GM12878 (cell line): ENCODE measurements at places on chromosomes 6 and 20. TPM values are rescaled to one million over a fixed set of nuclear protein-coding genes. Genes with fewer than 3 reads are reported as not detected.

GRCh38 chr6:166543603-166544295 lies 42.7 kb downstream of the RAMACL start:
- H3K4me3 ChIP-seq = no peak overlapping the region
- peaks cover 16% of the 10 kb centered on the region for H3K4me1 ChIP-seq
- H3K36me3 ChIP-seq = no peaks in the 10 kb centered on the region
- no peaks in the 10 kb centered on the region for H3K27me3 ChIP-seq

DNA sequence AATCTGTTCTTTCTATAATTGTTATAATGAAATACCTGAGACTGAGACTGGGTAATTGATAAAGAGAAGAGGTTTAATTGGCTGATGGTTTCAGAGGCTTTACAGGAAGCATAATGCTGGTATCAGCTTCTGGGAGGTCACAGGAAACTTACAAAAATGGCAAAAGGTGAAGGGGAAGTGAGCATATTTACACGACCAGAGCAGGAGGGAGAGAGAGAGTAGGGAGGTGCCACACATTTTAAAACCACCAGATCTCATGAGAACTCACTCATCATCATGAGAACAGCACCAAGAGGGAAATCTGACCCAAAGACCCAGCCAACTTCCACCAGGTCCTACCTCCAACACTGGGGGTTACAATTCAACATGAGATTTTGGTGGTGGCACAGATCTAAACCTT lies 2.6 kb upstream of the SIRPB1 start:
- H3K27ac ChIP-seq = no peak overlapping the region
- DNase-seq = no peak
- no peak overlapping the region for H3K4me3 ChIP-seq
- H3K27me3 ChIP-seq = no peaks in the 10 kb centered on the region

DNA sequence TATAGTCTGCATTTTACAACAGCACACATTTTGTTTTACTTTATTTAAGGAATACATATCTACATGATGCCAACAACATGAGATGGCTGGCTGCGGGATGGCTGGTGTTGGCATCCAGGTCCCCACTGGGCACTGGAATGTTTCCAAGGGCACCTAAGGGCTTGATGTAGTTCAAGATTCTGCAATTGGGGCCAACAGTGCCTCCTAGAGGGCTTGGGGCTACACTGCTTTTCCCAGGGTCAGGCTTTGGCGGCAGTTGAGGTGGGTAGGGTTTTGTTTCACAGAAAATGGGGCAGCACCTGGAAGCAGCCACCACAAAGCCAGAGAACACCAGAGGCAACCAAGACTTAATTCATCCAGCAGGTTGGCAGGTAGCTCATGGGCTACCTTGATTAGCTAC lies 202.2 kb upstream of the PRND start:
- no peak for DNase-seq
- no peak overlapping the region for H3K4me3 ChIP-seq
- no peak overlapping the region for H3K27ac ChIP-seq
- H3K27me3 ChIP-seq = no peaks in the 10 kb centered on the region
- H3K36me3 ChIP-seq = no peaks in the 10 kb centered on the region

Gene BIRC7
- polyA plus RNA-seq = not detected in 2 replicates

- H3K27ac ChIP-seq = no peak overlapping the region
- no peaks in the 10 kb centered on the region for H3K4me1 ChIP-seq
- no peaks in the 10 kb centered on the region for H3K27me3 ChIP-seq
- DNase-seq = no peak
Observed at GRCh38 chr6:124355146-124355545, 551.5 kb downstream of the NKAIN2 start.

Gene BPI
- not detected in 2 replicates for polyA plus RNA-seq

Gene NKX2-2
- not detected in 2 replicates for polyA plus RNA-seq

Gene GPR31
- not detected in 2 replicates for polyA plus RNA-seq

- H3K27ac ChIP-seq = no peak overlapping the region
- DNase-seq = no peak
- H3K27me3 ChIP-seq = no peaks in the 10 kb centered on the region; the same call in none of the 2 replicates
- no peaks in the 10 kb centered on the region for H3K36me3 ChIP-seq
- H3K4me3 ChIP-seq = no peak overlapping the region
- H3K4me1 ChIP-seq = no peaks in the 10 kb centered on the region
Observed at GRCh38 chr6:45896783-45897441, 118.7 kb downstream of the CLIC5 start.

Gene TNF
- polyA plus RNA-seq = 53.5 and 54.6 TPM in 2 replicates

Gene NFS1
- polyA plus RNA-seq = 41.1 and 41.2 TPM in 2 replicates

GRCh38 chr6:73285674-73286283 lies 22.8 kb upstream of the KHDC1 start:
- no peak for DNase-seq
- H3K36me3 ChIP-seq = no peaks in the 10 kb centered on the region
- H3K27ac ChIP-seq = no peak overlapping the region
- no peak overlapping the region for H3K4me3 ChIP-seq
- H3K4me1 ChIP-seq = no peaks in the 10 kb centered on the region; the same call in 1 of the 2 replicates
- no peaks in the 10 kb centered on the region for H3K27me3 ChIP-seq

GRCh38 chr20:16049529-16050093 lies 523.6 kb downstream of the KIF16B start:
- H3K36me3 ChIP-seq = no peaks in the 10 kb centered on the region
- DNase-seq = no peak
- no peaks in the 10 kb centered on the region for H3K4me1 ChIP-seq

- H3K36me3 ChIP-seq = no peaks in the 10 kb centered on the region
- DNase-seq = no peak
- H3K27ac ChIP-seq = no peak overlapping the region
- no peaks in the 10 kb centered on the region for H3K4me1 ChIP-seq
Observed at GRCh38 chr6:54913211-54913610, 66.6 kb downstream of the FAM83B start.

- peaks cover 4% of the 10 kb centered on the region for H3K36me3 ChIP-seq
- H3K4me1 ChIP-seq = no peaks in the 10 kb centered on the region; the same call in 1 of the 2 replicates
- no peak for DNase-seq
- H3K4me3 ChIP-seq = no peak overlapping the region
- H3K27ac ChIP-seq = no peak overlapping the region
Observed at GRCh38 chr6:43435682-43436437, 8.5 kb downstream of the ABCC10 start.

Gene BPIFB3
- not detected in 2 replicates for polyA plus RNA-seq

Gene PFDN6
- 27.5 and 27.7 TPM in 2 replicates for polyA plus RNA-seq

Gene TCF21
- polyA plus RNA-seq = not detected in 2 replicates

GRCh38 chr6:157107915-157108651 lies 215.2 kb downstream of the TMEM242 start:
- H3K36me3 ChIP-seq = no peaks in the 10 kb centered on the region; the same call in 1 of the 2 replicates
- no peak overlapping the region for H3K4me3 ChIP-seq
- H3K27me3 ChIP-seq = no peaks in the 10 kb centered on the region

Gene TRIM27
- polyA plus RNA-seq = 57.5 and 59.1 TPM in 2 replicates

DNA sequence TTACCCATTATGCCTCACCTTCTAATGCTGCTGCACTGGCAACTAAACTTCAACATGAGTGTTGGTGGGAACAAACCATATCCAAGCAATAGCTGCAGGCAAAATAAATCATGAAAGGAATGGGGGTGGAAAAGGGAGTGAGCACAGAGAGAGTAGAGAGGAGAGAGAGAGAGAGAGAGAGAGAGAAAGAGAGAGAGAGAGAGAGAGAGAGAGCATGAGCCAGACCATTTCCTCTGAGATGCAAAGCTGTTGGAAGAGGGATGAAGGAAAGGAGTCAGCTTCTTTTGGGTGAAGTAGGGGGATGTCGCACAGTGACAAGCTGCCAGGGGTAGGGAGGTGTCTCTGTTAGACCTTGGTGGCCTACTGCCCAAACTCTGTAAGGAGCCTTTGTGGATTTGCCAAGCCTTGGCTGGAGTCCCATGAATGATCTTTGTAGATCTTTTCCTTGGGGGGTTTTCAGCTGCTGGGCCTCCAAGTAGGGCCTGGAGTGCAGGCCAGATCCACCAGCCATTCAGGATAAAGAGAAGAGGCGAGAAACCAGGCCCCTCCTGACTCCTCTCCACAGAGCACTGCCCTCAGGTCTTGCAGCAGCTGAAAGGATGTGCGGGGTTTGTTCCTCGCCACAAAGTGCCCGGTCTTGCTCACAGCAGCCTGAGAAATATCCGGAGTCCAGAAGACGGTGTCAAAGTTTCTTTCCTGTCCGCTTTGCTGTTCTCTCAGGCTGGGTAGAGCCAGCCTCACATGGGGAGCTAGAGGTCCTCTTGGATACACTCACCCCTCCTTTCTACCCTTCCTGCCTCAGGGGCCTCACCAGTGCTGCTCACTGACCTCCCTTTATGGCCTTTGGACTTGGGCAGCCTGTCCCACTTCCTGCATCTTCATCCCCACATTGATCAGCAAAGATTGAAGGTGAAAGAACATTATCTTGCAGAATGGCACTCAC lies 17.8 kb downstream of the BTBD3 start:
- no peak for DNase-seq
- H3K27me3 ChIP-seq = no peaks in the 10 kb centered on the region
- no peak overlapping the region for H3K4me3 ChIP-seq

GRCh38 chr6:133769463-133769862 lies 119.5 kb upstream of the TCF21 start:
- no peaks in the 10 kb centered on the region for H3K27me3 ChIP-seq
- no peaks in the 10 kb centered on the region for H3K36me3 ChIP-seq
- H3K4me1 ChIP-seq = no peaks in the 10 kb centered on the region
- no peak for DNase-seq

DNA sequence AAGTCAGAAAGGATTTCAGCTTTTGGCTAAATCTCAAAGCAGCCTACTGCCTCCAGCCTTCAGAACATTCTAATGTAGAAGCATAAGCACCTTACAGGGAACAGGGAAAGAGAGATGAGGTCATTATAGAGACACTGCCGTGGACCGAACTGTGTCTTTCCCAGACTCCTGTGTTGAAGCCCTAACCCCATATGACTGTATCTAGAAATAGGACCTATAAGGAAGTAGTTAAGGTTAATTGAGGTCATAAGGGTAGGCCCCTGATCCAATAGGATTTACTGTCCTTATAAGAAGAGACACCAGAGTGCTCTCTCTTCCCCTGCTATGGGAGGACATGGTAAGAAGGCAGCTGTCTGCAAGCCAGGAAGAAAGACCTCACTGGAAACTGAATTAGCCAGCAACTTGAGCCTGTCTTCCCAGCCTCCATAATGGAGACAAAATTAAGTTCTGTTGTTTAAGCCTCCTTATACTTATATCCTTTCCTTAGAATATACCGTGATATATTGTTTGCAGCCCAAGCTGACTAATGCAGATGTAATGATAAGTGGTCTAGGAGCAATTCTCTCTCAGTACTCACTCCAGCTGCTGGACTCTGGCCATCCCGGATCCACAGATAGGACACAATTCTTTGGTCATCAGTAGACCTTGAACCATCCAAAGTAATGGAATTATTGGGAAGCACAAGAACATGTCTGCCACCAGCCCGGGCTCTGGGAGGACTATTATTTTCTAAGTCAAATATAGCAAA lies 71.4 kb downstream of the ALDH5A1 start:
- no peak overlapping the region for H3K4me3 ChIP-seq
- no peaks in the 10 kb centered on the region for H3K36me3 ChIP-seq
- no peak overlapping the region for H3K27ac ChIP-seq
- H3K4me1 ChIP-seq = no peaks in the 10 kb centered on the region

- no peaks in the 10 kb centered on the region for H3K4me1 ChIP-seq
- no peaks in the 10 kb centered on the region for H3K27me3 ChIP-seq
- H3K27ac ChIP-seq = no peak overlapping the region
- no peaks in the 10 kb centered on the region for H3K36me3 ChIP-seq
- no peak for DNase-seq
Observed at GRCh38 chr6:168528474-168529095, 87.6 kb downstream of the SMOC2 start.
